Lung (tissue), 17 donors: ENCODE measurements at places on chromosomes 2 and 18. TPM values are rescaled to one million over a fixed set of nuclear protein-coding genes. Genes with fewer than 3 reads are reported as not detected.

GRCh38 chr2:241645056-241645914, 7.8 kb downstream of the ATG4B start:
- H3K27ac ChIP-seq: no peak overlapping the region
- no peaks in the 10 kb centered on the region for H3K27me3 ChIP-seq
- H3K4me1 ChIP-seq: no peaks in the 10 kb centered on the region

DNA sequence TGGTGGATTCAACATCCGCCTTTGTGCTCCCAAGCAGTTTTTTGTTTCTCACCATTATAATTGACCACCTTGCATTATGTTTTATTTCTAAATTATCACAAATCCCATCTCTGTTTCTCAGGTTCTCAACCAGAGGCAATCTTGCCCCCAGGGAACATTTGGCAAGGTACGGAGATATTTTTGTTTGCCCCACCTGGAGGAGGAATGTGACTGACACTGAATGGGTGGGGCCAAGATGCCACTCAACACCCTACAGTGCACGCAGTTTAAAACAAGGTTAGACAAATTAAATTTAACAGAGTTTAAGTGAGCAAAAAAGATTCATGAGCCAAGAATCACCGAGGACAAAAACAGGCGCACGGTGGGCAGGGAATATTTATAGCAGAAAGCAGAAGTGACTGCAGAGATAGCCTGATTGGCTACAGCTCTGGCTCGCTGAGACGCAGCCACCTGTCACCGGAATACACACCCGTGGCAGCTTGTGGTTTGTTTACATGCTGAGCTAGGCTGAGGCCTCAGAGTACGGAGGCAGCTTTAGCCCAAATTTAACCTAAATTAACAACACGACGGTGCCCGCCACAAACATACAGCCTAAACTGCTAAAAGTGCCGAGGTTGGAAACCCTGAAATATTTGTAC, 150.0 kb upstream of the ALKAL2 start:
- no peak for DNase-seq
- no peak overlapping the region for H3K27ac ChIP-seq
- no peak overlapping the region for H3K4me3 ChIP-seq
- H3K27me3 ChIP-seq: no peaks in the 10 kb centered on the region
- peaks cover 2% of the 10 kb centered on the region for H3K4me1 ChIP-seq
- no peaks in the 10 kb centered on the region for H3K36me3 ChIP-seq

- H3K27ac ChIP-seq: no peak overlapping the region
- no peak overlapping the region for H3K4me3 ChIP-seq
- no peaks in the 10 kb centered on the region for H3K27me3 ChIP-seq
- no peak for DNase-seq
Observed at GRCh38 chr18:12750076-12750714, 47.4 kb downstream of the PSMG2 start.

The NCL gene
- polyA plus RNA-seq: 341 TPM

DNA sequence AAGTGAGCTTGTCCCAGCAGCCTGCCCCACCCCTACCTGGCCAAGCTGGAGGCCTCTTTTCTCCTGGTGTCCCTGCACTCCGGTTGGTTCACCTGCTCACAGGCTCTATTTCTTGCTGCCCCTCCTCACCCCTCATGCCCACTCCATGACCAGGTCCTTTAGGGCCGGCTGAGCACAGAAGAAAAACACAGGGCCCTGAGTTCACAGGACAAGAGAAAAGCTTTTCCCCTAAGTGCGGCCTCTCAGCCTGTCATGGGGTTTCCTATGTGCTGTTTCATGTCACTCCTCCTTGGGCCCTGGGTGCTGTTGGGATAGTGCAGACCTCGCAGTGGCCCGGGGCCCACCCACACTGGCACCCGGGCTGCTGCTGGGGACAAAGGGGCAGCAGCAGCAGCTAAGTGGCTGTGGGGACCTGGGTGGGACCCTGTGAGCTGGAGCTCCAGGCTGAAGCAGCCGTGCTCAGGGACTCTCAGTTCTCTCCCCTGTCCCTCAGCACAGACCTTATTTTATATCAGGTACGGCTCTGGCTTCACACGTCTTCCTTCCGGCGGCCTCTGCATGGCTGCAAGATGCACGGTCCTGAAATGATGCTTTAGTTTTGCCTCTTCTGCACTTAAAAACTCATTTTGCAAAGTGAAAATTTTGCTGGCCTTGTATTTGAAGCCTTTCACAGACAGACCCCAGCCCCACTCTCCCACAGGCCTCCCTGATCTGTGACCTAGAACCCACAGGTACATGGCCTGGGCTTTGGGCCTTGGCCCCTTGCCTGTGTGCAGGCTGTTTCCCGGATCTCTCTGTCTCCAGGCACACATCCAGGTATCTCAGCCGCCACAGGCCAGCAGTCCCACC, 71.8 kb downstream of the SH3RF3 start:
- H3K36me3 ChIP-seq: no peaks in the 10 kb centered on the region
- DNase-seq: no peak
- no peak overlapping the region for H3K4me3 ChIP-seq

GRCh38 chr18:37408676-37409265, 156.8 kb downstream of the CELF4 start:
- no peak for DNase-seq
- no peak overlapping the region for H3K4me3 ChIP-seq
- no peaks in the 10 kb centered on the region for H3K27me3 ChIP-seq
- no peak overlapping the region for H3K27ac ChIP-seq
- no peaks in the 10 kb centered on the region for H3K4me1 ChIP-seq

The IL36G gene
- polyA plus RNA-seq: 0.14 TPM

DNA sequence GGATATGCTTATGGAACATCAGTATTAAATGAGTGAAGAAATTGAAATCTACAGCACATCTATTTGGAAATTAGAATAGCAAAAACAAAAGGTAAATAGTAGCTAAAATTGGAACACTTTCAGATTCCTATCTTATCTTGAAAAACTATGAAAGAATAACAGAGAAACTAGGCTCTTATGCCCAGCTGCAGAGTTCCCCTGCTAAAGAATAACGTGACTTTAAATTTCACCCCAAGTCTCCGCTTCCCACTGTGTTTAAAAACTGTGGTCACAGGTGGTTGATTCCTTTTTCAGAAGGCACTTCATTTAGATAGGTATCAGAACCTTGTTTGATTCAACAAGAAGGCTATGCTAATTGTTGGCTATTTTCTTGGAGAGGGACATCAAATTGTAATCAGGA, 30.1 kb downstream of the ARHGAP28 start:
- H3K27me3 ChIP-seq: no peaks in the 10 kb centered on the region
- no peak for DNase-seq
- no peak overlapping the region for H3K27ac ChIP-seq
- no peak overlapping the region for H3K4me3 ChIP-seq
- H3K4me1 ChIP-seq: peaks cover 37% of the 10 kb centered on the region

DNA sequence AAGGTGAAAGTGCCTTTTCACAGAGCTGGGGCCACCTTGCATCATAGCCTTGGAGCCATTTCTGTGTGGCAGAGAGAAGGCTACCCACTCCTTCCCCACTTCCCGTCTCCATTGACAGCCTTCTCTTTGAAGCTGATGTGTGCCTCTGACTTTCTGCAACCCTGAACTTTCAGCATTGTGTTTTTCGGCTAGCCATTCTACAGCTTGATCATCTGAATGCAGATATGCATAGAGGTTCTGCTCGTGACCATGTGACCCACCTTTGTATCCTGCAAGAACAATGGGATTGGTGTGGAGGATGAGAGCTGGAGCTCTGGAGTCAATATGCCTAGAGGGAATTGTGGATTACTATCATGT, 69.1 kb upstream of the KCNE4 start:
- H3K4me3 ChIP-seq: no peak overlapping the region
- no peak overlapping the region for H3K27ac ChIP-seq
- DNase-seq: no peak
- H3K36me3 ChIP-seq: no peaks in the 10 kb centered on the region
- no peaks in the 10 kb centered on the region for H3K4me1 ChIP-seq

The OTX1 gene
- 0.30 TPM for polyA plus RNA-seq

DNA sequence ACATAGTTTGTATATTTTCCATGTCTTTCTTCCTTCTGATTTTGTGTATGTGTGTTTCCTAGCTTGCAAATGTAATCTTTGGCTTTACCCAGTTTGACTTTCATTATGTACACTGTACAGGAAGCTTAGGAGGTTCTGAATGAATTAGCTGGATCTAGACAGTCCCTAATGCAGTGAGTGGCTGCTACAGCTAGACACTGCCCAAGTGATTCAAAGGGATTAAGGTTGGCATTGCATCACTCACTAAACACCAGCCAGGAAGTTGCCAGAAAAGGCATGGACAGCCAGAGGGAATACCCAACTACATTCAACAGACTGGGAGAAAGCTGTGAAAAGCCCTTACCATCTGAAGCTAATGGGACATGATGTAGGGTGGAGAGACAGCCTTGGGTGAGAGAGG, 316.0 kb upstream of the MEX3C start:
- no peak overlapping the region for H3K4me3 ChIP-seq
- H3K27me3 ChIP-seq: no peaks in the 10 kb centered on the region
- H3K27ac ChIP-seq: no peak overlapping the region
- DNase-seq: no peak
- H3K36me3 ChIP-seq: no peaks in the 10 kb centered on the region

The CTDP1 gene
- 22.0 TPM for polyA plus RNA-seq

DNA sequence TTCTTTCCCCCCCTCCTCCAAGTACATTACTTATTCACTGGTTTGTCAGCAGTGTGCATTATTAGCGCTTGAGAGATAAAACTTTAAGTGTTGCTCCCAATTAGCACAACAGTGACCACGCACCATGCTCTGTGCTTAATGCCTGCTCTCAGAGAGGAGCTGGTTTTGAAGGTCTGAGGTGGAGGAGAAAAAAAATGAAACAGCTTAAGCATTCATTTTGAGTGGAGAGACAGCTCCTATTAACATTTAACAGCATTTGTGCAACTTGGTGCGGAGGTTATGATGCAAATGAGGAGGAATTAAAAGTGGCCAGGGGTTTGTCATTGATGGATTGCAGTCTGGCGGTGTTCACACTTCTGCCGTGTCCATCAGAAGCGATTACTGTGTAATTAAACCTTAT, 141.8 kb downstream of the FIGN start:
- no peaks in the 10 kb centered on the region for H3K27me3 ChIP-seq
- no peak overlapping the region for H3K4me3 ChIP-seq
- H3K27ac ChIP-seq: no peak overlapping the region
- no peaks in the 10 kb centered on the region for H3K36me3 ChIP-seq

- no peak for DNase-seq
- H3K27ac ChIP-seq: no peak overlapping the region
- H3K36me3 ChIP-seq: no peaks in the 10 kb centered on the region
- H3K4me3 ChIP-seq: no peak overlapping the region
Observed at GRCh38 chr2:134362152-134362668, 108.3 kb downstream of the MGAT5 start.

DNA sequence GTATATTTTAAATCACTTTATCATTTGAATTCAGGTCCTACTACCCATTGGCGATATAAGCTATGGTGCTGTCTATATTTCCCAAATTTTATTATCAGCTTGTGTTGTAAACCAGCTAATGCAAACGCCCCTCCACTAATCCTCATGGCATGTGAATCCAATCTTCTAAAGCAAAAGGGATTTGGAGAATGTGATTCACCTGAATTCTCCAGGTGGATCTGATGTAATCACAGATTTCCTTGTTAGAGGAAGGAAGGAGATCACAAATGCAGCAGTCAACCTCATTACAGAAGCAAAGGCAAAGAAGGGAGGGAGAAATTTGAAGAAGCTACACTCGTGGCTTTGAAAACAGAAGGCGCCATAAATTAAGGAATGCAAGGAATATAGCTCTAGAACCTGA, 431.1 kb upstream of the CDH19 start:
- no peak overlapping the region for H3K27ac ChIP-seq
- no peak for DNase-seq
- no peaks in the 10 kb centered on the region for H3K36me3 ChIP-seq
- H3K27me3 ChIP-seq: no peaks in the 10 kb centered on the region
- H3K4me1 ChIP-seq: no peaks in the 10 kb centered on the region

- no peak for DNase-seq
- H3K4me3 ChIP-seq: no peak overlapping the region
- H3K27ac ChIP-seq: no peak overlapping the region
- no peaks in the 10 kb centered on the region for H3K27me3 ChIP-seq
Observed at GRCh38 chr2:41026613-41027012, 574.7 kb upstream of the SLC8A1 start.

The RAD51AP2 gene
- not detected for polyA plus RNA-seq

The COX7A2L gene
- polyA plus RNA-seq: 109 TPM

- H3K4me1 ChIP-seq: peaks cover 61% of the 10 kb centered on the region
- no peaks in the 10 kb centered on the region for H3K27me3 ChIP-seq
- no peaks in the 10 kb centered on the region for H3K36me3 ChIP-seq
Observed at GRCh38 chr2:149082735-149083134, 44.2 kb downstream of the LYPD6B start.

- H3K27me3 ChIP-seq: no peaks in the 10 kb centered on the region
- no peaks in the 10 kb centered on the region for H3K4me1 ChIP-seq
- DNase-seq: no peak
- no peak overlapping the region for H3K27ac ChIP-seq
- no peaks in the 10 kb centered on the region for H3K36me3 ChIP-seq
Observed at GRCh38 chr2:181404472-181404871, 52.7 kb upstream of the ITGA4 start.

DNA sequence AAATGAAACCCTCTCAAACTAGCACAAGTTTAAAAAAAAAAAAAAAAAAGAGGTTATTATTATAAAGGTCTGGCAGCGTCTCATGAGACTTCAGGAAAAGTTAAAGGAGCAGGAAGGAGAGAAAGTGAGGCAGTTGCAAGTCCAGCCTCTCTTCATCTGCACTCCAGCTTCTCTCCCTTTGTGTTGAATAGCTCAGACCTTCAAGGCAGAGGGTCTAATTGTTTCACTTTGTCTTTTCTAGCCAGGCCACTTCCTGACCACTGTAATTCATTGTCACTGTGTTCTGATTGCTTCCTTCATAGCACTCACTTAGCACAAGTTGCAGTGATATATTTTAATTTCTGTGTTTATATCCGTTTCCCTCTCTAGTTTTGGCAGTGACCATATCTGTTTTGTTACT, 99.9 kb downstream of the SPATS2L start:
- no peaks in the 10 kb centered on the region for H3K36me3 ChIP-seq
- no peak overlapping the region for H3K4me3 ChIP-seq
- no peaks in the 10 kb centered on the region for H3K27me3 ChIP-seq

DNA sequence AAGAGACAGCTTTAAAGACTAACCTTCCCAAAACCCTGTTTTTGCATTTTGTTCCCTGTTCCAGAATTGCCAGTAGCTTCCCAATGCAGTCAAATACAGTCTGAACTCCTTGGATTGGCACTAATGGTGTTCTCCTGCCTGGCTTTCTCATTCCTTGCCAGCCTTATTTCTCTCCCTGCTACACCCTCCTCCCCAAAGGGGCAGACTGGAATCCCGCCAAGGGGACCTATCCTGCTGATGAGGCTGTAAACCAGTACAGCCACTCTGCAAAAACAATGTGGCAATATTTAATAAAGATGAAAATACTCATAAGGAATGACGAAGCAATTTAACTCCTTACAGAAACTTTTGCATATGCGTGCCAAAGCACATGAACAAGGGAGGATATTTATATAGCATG, 4.5 kb upstream of the SLC4A5 start:
- H3K4me3 ChIP-seq: no peak overlapping the region
